ENCODE measurements at places on chromosomes 7 and 10.

- DNase-seq, result no peak
These were observed 5.1 kb upstream of the TBX20 start for GRCh38 chr7:35258868-35259522.

- DNase-seq, result no peak
These were observed 261.2 kb upstream of the SEMA3A start for GRCh38 chr7:84455788-84456187.

DNA sequence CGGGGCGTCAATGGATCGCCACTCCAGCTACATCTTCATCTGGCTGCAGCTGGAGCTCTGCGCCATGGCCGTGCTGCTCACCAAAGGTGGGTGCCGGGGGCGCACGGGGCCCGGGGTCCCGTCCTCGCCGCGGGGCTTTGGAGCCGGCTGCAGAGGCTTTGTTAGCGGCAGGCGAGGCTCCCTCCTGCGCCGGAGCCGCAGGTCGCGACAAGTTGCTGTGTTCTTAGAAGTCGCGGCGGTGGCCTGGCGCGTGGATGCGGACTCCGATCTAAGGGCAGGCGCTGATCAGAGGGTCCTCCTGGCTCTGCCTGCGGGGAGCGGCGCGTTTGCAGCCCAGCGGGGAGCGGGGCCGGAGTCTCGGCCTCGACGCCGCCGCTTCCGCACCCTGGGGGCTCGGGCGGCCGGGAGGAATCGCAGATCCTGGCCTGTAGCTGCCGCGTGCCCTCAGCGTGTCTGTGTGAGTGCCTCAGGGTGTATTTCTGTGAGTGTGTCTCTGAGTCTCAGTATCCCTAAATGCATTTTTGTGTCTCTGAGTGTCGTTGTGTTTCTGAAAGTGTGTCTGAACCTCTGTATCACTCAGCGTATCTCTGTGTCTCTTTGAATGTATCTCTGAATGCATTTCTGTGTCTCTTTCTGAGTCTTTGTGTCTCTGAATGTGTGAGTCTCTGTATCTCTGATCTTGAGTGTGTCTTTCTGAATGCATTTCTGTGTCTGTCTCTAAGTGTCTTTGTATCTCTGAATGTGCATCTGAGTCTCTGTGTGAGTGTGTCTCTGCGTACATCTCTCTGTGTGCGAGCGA lies 766 bp downstream of the BAMBI start:
- DNase-seq, result peak; percentile 33

DNA sequence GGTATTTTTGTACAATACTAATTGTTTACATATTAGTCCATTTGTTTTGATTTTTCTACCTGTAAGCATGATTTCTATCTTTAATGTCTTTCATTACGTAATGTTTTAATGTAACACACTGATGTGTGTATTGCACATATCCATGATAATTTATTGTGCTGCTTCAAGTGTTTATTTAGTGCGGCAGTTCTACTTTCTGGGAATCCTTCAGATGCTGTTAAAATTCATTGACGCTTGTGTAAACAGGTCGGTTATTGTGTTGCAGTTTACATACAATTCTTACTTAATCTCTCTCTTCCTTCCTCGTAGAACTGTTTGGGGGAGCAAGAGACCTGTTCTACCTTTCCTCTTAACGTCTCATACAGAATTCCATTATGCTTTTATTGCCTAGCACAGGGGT lies 6.9 kb downstream of the TMEM60 start:
- no peak for DNase-seq

DNA sequence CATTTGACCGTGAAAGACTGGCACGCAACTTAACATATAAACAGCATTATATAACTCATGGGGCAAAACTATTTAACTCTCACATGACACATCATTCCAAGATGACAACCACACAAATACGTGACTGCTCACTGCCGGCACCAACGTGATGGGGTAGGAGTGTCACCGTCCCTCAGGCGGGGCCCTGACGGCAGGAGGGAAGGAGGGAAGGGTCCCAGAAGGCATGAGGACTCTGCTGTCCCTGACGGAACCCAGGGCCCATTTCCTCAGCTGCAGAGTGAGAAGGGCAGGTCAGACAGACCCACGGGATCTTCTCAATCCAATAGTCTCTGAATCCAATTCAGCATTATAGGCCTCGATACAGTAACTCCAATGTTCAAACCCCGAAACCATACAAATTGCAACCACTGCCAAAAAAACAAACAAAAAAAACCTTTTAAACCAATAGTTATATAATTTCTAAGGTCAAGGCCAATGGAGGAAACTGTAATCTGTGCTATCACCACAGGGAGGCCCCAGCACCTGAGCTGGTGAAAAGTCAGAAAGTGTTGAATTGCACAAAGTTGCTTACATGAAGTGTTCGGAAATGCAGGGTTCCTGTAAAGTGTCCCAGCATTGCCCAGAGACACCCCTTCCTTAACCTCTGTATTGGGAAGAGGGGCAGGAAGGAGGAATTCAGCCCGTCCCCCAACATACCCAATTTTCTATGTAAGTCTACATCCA lies 137.4 kb downstream of the TNS3 start:
- no peak for DNase-seq

DNA sequence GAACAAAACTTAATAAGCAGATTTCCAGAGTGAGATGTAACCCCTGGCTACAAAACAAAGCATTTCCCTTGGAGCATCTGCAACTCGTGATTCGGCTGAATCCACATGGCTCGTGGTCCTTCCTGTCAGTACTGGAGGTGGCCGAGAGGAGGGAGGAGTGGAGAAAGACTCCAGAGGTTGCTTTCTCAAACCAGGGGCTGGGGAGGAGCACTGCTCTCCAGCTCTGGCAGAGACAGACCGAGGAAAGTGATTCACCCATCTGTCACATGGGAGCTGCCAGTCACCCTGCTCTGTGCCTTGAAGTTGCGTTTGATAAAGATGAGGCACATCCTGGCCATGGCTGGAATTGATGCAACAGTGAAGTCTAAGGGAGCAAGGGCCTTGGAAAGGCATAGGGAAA lies 72.7 kb downstream of the COL13A1 start:
- DNase-seq, result no peak

- peak; percentile 85 for DNase-seq
These were observed 4.7 kb upstream of the NOS3 start for GRCh38 chr7:150986099-150986512.

DNA sequence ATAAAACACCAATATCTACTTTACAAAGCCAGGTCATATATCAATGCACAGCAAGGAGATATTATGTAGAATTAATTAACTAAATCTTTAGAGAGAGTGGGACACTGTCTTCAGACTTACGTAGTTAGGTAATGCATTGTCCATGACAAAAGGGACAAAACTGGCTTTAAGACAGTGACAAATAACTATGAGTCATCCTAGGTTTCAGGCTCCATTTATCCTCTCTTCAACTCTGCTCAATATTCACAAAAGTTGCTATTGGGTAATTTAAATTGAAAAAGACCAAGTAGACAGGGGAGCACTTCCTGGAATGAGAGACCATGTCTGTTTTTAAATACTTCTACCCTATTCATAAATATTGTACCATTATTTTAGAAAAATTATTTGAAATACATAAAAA lies 464.5 kb downstream of the ARL4A start:
- no peak for DNase-seq

- no peak for DNase-seq
These were observed 53.7 kb downstream of the HIBADH start for GRCh38 chr7:27608776-27609495.

DNA sequence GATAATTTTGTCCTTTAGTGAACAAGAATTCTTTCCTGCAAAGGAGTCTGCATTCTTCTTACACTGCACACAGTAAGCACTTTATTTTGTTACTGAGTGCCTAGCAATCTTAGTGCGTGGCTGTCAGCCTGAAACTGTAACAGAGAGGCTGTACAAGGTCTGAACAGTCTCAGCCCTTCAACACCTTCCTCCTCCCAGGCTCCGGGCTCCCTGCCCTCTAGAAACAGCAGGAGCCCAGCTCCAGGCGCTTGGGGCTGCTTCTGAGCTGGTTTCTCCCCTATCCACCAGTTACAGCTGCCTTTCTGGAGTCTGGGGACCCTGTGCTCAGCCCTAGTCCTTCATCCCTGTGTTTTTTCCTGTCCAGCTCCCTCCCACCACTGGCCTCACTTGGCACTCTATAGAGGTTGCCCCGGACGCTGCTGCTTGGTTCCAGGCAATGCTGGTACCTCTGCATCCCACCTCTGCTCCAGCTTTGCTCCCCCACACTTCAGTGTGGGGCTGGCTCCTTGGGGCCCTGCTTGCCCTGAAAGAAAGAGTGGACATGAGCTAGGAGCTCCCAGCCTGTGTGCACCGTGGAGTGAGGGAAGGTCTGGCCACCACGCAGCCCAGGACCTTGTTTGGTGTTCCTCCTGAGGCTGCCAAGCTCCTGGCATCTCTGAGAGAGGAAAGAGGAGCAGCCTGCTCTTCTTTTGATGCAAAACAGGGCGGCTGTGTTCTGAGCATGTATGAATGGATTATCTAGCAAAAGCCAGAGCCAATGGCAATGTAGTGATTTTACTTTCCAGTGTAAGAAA lies 251.2 kb upstream of the GRB10 start:
- no peak for DNase-seq

- no peak for DNase-seq
These were observed 68.6 kb downstream of the ZMIZ1 start for GRCh38 chr10:79137300-79137756.

DNA sequence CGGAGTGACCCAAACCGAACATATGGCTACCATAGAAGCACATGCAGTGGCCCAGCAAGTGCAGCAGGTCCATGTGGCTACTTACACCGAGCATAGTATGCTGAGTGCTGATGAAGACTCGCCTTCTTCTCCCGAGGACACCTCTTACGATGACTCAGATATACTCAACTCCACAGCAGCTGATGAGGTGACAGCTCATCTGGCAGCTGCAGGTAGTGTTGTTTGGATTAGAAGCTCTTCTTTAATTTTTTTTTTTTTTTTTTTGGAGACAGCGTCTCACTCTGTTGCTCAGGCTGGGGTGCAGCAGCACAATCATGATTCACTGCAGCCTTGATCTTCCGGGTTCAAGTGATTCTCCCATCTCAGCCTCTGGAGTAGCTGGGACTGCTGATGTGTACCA lies 45.8 kb downstream of the NRF1 start:
- DNase-seq, result no peak

GRCh38 chr10:132788831-132789219 lies 2.9 kb upstream of the NKX6-2 start:
- DNase-seq, result no peak

- no peak for DNase-seq
These were observed 348.5 kb upstream of the PRKCQ start for GRCh38 chr10:6928586-6928985.

DNA sequence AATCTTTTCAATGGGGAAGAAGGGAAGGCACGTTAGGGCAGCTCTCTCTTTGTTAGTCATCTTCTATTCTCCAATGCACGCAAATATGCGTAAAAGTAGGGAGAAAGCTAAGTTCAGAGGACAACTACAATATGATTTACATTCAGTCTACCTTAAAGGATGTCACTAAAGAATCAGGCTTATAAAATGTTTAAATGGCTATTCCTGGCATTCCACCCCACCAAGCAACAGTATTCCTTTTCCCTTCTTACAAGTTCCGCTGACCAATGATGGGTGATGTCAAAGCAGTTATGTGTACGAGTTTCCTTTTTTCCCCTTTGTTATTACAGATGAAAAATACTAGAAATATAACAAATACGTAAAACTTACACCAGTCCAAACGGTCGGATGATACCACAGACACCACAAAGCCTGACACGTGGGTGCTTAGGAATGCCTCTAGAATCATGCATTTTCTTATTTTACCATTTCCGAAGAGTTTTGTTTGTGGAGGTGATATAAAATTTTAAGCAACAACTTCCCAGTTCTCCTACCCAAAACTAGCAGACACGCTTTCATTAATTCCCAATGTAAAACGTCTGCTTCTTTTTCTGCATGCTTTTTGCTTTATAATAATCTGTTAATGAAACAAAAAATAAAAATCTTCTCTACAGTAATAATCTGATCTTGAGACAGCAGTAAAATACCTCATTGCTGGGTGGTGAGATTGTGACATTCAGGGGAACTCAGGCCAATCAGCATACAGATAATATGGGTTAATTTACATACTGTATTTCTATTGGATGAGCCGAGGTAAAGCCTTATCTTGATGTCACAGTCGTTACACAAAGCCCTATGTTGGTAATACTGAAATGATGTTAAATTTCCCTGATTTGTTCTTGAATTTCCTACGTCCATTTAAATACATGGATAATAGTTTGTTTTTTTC lies 708 bp upstream of the GPR85 start:
- no peak for DNase-seq

DNA sequence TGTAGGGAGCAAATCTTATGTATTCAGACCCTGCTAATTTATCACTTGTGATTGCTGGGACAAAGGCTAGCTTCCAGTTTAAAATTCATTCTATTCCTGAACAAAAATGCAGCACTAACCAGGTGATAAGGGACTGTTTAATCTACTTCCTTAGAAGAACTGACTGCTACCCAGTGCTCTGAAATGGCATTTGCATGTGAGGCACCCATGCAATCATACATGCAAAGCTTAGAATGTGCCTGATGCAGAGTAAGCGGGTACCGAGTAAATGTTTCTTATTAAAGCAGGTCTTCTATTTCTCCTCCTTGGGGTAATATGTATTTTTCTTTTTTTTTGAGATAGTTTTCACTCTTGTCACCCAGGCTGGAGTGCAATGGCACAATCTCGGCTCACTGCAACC lies 54.5 kb downstream of the NEURL1 start:
- DNase-seq, result no peak

DNA sequence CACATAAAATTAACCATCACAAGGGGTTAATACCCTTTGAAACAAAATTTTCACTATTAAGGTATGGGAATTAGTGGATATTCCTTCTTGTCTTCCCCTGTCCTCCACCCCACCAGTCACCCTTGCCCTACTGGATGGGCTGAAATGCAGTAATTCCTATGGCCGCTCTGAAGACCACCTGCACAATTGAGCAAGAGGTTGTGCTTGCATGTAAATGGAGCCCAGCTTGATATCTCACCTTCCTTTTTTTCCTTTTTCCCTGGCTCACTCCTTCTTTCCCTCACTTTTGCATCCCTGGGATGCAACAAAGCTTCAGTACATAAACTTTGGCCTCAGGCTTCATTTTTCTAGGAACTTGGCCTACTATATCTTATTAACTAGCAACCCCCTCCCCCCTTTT lies 184.6 kb downstream of the SNX10 start:
- DNase-seq, result no peak

DNA sequence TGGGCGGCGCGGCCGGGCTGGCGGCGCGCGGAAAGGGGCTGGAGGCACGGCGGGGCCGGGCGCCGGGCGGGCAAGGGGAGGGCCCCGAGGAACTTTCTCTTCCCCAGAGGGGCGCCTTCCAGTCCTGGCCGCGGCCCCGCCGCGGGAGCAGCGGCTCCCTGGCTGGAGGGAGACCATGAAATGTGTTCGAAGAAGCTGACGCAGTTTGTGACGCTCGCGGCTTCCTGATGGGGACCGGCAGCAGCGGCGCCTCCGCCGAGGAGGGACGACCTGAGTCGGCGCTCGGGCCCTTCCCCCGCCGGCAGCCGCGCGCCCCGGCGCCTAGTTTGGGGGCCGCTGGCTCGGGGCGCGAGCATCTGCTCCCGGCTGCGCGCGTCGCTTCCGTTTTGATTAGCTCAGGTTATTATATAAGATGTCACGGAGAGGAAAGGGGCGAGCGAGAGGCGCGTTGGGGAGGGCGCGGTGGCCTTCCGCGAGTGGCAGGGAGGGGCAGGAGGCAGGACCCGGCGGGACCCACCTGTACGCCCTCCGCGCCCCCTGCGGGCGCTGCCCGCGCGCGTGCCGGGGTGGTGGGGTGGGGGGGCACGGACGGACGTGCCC lies 57.1 kb upstream of the PCGF5 start:
- peak; percentile 59 for DNase-seq

- DNase-seq, result no peak
These were observed 1362.8 kb downstream of the XPNPEP1 start for GRCh38 chr10:108560488-108560887.

GRCh38 chr7:3520206-3520605 lies 219.2 kb downstream of the SDK1 start:
- DNase-seq, result no peak

All from testis (tissue), 5 donors.